Dorsolateral prefrontal cortex (tissue), 122 donors: ENCODE measurements at places on chromosomes 5 and 9. TPM values are rescaled to one million over a fixed set of nuclear protein-coding genes. Genes with fewer than 3 reads are reported as not detected.

The SLC6A18 gene
- total RNA-seq, result not detected

- DNase-seq, result no peak
These were observed 9.6 kb downstream of the ZNF608 start for GRCh38 chr5:124736805-124737188.

GRCh38 chr9:34493972-34494535 lies 28.7 kb downstream of the ENHO start:
- no peak for DNase-seq

DNA sequence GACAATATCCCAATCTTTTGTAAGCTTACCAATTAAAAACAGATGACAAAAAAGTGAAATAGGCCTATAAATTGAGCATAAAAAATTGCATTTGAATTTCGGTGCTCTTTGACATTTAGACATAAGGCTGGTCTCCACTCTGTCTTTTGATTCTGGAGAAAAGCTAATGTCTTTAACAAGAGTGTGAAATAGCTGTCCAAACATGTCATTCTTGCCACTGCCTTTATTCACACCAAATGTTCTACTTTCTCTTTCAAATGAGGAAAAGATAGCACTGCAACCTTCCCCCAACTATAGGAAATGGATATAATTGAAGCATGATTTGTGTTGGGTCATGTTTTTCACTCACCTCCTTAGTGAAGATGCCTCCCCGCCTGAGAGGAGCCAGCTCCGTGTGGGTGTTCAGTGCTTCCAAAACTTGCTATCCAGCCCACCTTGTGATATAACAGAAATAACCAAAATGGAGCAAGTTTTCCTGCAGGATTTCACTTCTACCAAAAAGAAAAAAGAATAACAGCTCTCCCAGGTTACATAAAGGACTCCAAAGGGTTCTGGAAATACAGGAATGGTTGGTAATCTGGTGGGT lies 55.2 kb upstream of the STK32A start:
- no peak for DNase-seq

- DNase-seq, result no peak
These were observed 24.0 kb downstream of the ADAMTS16 start for GRCh38 chr5:5164163-5164562.

The COX7C gene
- 424 TPM for total RNA-seq

- DNase-seq, result no peak
These were observed 160.8 kb downstream of the DEPDC1B start for GRCh38 chr5:60538955-60539866.

GRCh38 chr9:134436379-134436762 lies 110.1 kb downstream of the RXRA start:
- DNase-seq, result no peak

DNA sequence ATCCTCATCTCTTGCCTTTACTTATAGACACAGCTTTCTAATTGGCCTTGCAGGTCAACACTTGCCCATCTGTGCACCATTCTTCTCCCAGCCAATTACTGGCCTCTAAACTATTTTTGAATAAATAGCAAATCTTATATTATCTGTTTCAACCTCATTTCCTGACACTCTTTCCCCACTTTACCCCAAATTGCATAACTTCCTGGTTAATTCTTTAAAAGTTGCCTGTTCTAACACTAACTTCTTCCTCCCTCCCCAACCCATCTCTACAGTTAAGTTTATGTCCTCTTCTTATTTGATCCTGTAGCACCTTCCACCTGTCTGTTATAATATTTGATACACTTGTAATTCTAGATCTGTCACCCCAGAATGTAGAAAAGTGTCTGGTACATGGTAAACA lies 372.1 kb downstream of the PDE4D start:
- no peak for DNase-seq

DNA sequence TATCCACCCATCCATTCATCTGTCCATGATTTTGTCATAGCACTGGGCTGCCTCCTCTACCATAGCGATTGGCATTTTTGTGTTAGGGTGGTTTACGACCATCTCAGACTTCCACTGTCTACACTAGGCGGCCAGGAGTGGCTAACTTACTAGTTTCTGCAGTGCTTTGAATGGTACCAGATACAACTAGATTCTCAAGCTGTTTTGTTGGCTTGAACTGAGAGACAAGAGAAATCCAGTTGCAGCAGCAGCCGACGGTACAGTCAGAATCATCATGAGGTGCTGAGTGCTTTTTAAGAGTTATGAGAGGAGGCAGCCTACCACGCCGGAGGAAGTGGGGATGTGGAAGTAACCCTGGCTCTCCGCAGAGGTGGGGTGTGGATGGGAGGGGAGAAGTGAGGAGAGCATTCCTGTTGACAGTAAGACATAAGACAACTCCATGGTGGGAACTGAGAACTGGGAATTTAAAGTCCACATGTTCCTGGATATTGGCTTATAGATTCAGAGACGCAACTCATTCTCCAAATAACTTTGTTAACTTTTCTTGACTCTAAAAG lies 27.9 kb downstream of the COL5A1 start:
- DNase-seq, result no peak

- no peak for DNase-seq
These were observed 41.1 kb upstream of the GNAQ start for GRCh38 chr9:78072586-78073199.

DNA sequence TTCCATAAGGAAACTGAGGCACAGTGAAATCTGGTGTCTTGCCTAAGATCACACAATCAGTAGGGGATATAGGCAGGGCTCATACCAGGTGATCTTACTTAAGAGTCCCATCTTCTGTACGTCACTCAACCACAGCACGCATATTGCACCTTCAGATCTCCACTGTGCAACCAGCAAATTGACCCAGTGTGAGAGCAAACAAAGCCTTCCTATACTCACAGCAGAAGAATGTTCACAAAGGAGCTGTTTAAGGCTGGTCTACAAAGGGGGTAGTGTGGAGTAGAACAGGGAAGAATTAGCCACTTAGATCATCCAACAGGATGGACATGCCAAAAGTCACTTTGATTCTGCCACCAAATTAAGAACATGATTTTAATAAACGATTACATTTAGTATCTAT lies 305.9 kb downstream of the SLIT3 start:
- no peak for DNase-seq
